ENCODE measurements at places on chromosomes 5 and 9.
A peak's percentile ranks its signal among the peaks of the same experiment; 100 is the strongest.

GRCh38 chr5:76337953-76338451 lies 65.1 kb upstream of the IQGAP2 start:
- DNase-seq: peak; percentile 33

DNA sequence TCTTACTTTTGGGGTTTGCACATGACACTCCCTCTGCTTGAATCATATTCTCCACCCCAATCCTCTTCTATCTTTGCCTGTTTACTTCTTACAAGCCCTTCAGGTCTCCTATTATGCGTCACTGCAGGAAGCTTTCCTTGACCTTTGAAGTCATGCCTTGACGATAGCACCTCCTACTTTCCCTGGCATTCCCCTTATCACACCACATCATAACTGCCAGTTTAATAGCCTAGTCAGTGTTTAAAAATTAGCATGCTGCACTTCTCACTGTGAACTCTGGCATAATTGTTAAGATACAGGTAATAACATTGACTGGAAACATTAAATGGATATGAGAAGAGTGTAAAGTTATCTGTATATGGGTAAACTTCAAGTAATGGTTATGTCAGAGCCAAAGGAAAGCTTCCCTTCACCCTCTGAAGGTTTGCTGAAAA lies 37.1 kb upstream of the CEP120 start:
- DNase-seq: no peak

GRCh38 chr9:87441251-87441650 lies 56.4 kb upstream of the DAPK1 start:
- DNase-seq: peak; percentile 65

- DNase-seq: no peak
These were observed 222.2 kb downstream of the AOPEP start for GRCh38 chr9:94948567-94949235.

- no peak for DNase-seq
These were observed 24.2 kb downstream of the HMCN2 start for GRCh38 chr9:130289711-130290241.

DNA sequence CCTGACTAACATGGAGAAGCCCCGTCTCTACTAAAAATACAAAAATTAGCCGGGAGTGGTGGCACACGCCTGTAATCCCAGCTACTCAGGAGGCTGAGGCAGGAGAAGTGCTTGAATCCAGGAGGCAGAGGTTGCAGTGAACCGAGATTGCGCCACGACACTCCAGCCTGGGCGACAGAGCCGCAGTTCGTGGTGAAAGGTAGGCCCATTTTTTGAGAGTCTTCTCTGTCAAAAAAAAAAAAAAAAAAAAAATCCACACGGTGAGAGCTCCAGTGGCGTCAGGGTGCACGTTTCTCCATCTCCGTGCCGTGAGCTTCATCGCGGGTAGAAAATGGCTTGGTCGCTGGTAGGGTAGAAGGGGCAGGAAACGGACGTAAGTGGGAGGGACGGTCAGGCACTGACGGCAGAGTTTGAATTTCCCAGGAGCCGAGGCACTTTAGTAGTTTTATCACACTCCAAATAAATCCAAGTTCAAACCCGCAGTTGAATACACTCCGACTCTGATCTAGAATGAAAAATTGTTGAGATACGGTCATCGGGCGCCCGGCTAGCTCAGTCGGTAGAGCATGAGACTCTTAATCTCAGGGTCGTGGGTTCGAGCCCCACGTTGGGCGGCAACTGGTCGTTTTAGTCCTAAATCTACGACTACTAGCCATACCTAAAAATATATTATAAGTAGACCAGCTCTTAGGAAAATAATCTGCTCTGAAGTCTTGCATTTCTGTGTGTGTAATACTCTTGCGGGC lies 2.4 kb upstream of the TRIM7 start:
- peak; percentile 96 for DNase-seq

DNA sequence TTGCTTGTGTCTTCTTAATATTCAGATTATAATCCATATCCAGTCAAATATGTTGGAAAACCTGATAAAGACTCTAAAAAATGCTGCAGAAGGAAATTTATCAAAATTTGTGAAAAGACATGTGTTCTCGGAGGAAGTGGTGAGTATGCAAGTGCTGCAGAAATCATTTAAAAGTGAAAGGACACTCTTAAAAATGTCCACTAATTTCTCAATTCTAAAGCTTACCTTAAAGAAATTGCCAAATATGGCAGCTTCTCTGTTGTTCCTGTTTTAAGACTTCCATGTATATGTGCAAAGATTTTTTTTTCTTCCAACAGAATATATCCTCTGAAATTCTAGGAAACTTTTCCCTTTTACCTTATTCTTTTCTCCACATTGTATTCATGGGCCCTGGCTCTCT lies 32.4 kb downstream of the PTCD2 start:
- DNase-seq: no peak

DNA sequence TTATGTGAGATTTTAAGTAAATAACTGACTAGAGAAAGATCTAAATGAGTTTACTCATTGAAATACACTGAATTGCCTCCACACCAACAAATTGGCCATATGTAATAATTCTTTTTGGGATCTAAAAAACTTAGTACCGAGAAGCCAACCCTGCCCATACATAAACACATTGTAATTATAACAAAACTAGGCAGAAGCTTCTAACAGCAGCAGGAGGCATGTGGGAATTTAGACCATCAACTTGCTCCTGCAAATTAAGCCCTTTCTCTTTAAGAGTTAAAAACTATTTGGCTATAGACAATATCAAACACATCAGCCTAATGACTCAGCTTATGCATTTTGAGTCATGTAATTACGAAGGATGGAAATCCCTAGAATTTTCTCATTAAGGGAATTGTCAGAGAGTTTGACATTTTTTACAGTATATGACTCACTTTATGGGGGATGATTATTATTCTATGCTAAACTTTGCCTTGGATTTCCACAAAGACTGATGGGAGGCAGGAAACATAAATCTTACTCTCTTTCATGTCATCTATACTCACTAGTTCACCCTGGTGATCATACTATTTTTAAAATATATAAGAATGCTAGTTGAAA lies 1.0 kb downstream of the IL7R start:
- DNase-seq: peak; percentile 96

- DNase-seq: no peak
These were observed 111.0 kb downstream of the MED27 start for GRCh38 chr9:131968632-131969031.

DNA sequence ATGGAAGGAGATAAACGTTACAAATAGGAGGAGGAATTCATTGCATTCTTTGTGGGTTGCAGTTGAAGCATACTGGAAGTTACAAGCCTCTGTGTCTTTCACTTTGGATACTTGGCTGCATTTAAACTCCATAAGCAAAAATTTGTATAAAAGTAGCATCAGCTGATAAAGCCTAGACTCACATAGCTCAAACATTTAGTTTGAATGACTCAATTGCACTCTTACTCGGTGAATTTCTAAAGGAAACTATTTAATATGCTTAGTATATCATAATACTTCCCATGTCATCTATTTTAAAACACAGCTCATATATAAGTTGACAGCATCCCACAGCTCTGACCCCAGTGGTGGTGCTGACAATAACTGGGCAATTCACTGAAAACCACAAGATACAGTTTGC lies 596.6 kb upstream of the ZNF608 start:
- no peak for DNase-seq

DNA sequence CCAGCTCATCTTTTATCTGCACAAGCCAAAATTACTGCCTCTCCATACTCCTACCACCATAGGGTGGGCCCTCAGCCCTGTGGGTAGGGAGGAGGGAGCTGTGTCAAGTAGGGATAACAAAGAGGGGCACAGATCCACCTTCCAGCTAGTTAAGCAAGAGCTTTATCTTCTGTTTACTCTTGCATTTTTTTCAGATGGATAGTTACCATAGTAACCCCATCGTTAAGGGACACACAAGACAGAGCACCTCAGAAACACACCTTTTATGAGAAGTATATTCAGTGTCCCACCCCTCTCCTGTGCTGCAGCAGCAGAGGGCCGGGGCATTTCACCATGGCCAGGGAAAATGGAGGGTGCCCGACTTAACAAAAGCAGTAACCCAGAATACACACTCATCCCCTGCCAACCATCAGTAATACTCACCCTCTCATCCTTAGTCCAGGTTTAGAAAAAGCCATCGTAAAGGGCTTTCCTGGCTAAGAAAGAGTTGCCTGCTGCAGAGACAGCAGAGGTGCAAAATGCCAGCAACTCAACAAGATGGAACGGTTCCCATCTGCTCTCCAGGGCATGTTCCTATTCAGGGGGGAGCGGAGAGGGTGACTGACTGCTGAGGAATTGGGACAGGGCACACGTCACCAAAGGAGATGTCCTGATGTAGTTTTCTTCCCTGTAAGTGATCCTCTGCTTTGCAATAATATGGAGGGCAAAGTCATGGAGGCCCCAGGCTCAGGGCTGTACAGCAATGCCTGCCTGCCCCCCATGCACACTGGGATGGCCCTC lies 25.1 kb downstream of the MACROH2A1 start:
- DNase-seq: no peak

DNA sequence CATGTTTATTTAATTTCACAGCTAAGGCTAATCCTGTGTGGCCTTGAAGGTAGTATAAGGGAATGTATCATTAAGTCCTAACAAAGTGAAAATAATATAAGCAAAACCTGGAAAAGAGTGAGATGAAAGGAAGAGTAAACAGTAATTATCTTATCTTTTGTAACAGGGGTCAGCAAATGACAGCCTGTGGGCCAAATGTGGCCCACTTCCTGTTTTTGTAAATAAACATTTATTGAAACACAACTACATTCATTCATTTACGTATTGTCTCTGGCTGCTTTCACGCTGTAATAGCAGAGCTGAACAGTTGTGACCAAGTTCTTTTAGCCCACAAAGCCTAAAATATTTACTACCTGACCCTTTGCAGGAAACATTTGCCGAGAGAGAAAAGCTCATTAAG lies 78.4 kb upstream of the HTR4 start:
- DNase-seq: no peak

- no peak for DNase-seq
These were observed 169.0 kb upstream of the PANK3 start for GRCh38 chr5:168747987-168748777.

GRCh38 chr9:124477648-124478285 lies 27.5 kb downstream of the ADGRD2 start:
- no peak for DNase-seq

DNA sequence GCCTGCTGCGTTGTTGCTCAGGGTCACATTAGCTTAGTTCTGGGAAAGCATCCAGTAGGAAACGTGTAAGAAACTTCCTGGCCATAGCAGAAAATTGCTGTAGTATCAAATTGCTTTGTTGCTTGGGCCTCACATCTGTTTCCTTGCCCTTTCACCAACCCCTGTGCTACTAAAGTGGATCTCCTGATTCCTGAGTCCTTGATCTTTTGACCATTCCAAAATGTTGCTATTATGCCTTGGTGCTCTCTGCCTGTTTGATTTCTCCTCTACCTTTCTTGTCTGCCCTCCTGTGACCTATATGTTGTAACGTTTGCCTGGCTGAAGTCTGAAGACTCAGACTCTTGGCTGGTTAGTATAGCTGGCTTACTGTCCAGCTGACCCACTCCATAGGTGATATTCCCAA lies 350.5 kb downstream of the ADGRV1 start:
- DNase-seq: no peak

DNA sequence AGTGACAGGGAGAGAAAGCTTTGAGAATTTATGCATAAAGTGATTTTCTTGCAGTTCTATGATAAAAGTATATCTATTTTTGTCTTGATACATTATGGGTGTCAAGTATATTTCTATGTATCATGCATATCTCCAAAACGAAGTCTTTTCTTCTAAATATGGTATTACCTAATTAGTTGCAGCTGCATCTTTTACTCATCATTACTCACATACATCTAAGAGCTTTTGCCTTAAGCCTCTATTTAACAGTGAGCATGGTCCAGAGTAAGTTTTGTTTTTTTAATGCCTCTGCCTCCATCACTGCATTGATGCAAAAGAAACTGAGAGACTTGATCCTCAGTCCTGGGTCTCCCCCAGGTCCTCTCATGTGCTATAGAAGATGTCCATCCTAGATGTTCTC lies 40.0 kb upstream of the SMC5 start:
- DNase-seq: peak; percentile 52

- DNase-seq: no peak
These were observed 20.3 kb upstream of the NINJ1 start for GRCh38 chr9:93154293-93154903.

DNA sequence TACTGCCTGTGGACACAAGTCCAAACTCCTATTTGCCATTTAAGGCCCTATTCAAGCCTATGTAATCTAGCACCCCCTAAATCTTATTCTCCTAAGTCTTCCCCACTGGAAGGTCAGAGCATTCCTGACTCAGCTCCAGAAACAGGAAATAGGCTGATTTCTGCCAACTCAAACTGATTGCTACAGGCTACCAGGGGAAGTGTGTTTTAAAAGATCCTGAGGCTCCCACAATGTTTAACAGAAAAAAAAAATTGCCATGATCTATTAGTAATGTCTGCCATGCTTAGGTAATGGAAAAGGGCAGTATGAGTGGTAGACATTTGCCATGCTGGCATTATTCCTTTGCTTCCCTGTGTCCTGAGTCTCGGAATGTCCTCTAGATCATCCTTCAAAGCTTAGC lies 65.8 kb upstream of the BRINP1 start:
- DNase-seq: no peak

DNA sequence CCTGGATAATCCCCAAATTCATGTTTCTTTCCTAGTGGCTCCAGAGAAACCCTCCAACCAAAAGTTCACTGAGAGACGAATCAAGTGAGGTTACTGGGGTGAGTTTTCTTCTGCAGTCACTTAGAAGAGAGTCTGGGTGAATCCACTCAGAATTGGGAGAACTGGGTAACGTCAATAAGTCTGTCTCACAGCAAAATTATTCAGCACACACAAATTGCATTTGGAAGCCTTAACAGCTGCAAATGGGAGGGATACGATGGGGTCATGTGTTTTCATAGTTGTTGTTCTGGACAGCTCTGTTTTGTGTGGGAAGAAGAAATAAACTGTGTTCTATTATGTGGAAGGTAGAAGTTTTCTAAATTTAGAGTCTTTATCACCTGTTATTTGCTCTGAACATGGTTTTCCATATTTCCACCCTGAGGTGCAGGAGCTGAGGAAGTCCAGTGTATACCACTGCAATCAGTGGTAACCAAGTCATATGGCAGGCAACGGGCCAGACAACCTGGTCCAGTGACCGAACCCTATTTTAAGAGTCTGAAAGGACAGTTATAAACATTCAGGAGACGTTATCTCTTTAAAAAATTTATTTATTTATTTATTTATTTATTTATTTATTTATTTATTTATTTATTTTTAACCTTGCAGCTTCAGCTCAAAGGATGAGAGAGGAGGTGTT lies 21.9 kb downstream of the MARCHF3 start:
- DNase-seq: no peak

DNA sequence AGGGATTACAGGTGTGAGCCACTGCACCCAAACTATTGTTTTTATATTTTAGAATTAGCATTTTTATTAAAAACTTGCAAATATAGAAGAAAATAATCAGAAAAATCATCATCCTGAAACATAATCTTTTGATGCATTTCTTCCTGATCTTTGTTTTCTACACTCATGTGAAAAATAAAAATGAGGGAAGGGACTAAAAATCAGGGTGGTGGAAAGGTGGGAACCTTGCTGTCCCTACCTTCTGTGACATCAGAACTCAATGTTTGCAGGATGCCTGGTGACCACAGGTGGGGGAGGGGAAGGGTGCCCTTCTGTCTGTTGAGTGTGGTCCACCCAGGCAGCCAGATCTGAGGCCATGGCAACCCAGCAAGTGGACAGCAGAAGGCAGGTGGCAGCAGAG lies at the start of gene SMIM23:
SMIM23 (plus strand) TSS at position 301 of the 400 bp plus-strand sequence; CDS start at position 356, 55 bp downstream.
- DNase-seq: no peak

- DNase-seq: no peak
These were observed 9.8 kb downstream of the RACK1 start for GRCh38 chr5:181233801-181234454.
